ENCODE measurements at places on chromosomes 16 and 17. TPM values are rescaled to one million over a fixed set of nuclear protein-coding genes. Genes with fewer than 3 reads are reported as not detected.

Gene HSPB9
- total RNA-seq: not detected

Gene TBC1D3H
- not detected for total RNA-seq

Gene C16orf86
- 2.9 TPM for total RNA-seq

Gene NOTUM
- total RNA-seq: 0.15 TPM

Gene CD300H
- total RNA-seq: not detected

Gene CRHR1
- not detected for total RNA-seq

Gene LRRC37A
- 4.6 TPM for total RNA-seq

Gene SULT1A2
- total RNA-seq: 0.13 TPM

DNA sequence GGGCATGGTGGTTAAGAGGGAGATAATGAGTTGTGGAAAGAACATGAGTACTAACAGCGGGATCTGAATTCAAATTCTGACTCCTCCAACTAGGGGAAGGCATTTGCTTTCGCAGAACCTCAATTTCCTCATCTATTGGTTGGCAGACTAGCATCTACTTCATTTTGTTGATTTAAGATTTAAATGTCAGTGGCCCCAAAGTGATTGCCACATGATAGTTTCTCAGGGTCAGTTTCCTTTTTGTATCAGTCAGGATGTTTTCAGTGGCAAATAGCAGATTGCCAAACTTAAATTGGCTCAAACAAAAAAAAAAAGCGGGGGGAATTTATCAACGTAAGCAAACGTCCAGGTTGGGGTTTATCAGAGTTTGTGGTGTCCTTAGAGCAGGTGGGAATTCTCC is 25.1 kb upstream of the NOS2 start:
- peaks cover 8% of the 10 kb centered on the region for H3K36me3 ChIP-seq
- no peak for DNase-seq
- peaks cover 17% of the 10 kb centered on the region for H3K27me3 ChIP-seq
- H3K4me1 ChIP-seq: no peaks in the 10 kb centered on the region

DNA sequence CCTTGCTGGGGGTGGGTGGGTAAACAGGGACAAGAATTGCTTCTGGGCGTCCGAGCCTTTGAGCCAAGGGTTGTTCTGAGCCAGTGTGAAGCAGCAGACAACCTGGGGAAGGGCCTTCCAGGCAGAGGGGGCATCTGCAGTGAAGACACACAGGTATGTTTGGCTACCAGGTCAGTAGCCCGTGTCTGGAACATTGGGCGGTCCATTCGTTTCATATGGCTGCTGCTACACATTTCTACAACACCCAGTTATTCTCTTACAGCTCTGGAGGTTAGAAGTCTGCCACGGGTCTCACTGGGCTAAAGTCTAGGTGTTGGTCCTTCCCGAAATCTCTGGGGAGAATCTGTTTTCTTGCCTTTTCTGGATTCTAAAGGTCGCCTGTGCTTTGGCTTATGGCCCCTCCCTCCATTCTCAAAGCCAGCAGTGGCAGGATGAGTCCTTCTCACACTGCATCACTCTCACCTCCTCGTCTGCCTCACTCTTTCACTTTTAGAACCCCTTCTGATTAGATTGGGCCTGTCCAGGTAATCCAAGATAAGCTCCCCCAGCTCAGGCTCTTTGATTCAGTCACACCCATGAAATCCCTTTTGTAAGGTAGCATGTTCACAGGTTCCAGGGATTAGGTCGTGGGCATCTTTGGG is 136.1 kb downstream of the CLEC16A start:
- H3K4me1 ChIP-seq: peaks cover 81% of the 10 kb centered on the region
- H3K27ac ChIP-seq: peak overlapping the region; percentile 79
- no peaks in the 10 kb centered on the region for H3K27me3 ChIP-seq
- no peak overlapping the region for H3K4me3 ChIP-seq

DNA sequence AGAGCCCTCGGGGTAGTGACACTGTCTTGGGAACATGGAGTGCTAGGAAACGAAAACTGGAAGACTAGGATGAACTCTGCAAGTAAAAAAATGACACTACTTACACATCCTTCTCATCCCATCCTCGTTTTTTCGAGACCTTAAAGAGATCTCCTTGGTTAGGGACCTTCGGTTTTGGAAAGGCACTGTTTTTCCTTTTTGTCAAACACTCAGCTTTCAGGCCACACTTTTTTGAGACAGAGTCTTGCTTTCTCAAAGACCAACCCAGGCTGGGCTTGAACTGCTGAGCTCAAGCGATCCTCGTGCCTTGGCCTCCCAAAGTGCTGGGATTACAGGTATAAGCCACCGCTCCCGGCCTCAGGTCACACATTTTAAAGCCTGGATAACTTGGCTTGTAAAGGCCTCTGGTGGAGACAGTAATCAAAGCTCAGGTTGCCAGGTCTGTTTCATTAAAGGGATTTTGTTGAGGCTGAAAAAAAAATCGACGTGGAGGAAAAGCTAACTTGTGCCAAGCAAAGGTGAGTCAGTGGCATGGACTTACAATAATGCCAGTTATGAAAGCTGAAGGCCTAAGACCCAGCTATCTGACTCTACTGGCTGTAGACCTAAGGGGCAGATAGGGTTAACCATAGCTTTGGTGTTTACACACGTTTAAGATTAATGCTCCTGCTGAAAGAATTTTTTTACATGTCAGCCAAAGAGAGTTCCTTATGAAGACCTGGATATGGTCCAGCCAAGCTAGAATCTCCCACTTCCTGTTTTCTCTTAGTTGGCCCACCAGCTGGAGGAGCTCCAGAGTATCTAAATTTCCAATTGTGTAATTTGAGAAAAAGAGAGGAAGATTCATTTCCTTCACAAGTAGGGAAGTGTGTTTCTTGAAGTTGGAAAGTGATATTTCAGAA is 823 bp downstream of the NBR1 start:
- H3K36me3 ChIP-seq: peaks cover 31% of the 10 kb centered on the region
- peaks cover 43% of the 10 kb centered on the region for H3K4me1 ChIP-seq
- no peak overlapping the region for H3K4me3 ChIP-seq
- H3K27ac ChIP-seq: no peak overlapping the region
- peak; percentile 19 for DNase-seq
- H3K27me3 ChIP-seq: no peaks in the 10 kb centered on the region

DNA sequence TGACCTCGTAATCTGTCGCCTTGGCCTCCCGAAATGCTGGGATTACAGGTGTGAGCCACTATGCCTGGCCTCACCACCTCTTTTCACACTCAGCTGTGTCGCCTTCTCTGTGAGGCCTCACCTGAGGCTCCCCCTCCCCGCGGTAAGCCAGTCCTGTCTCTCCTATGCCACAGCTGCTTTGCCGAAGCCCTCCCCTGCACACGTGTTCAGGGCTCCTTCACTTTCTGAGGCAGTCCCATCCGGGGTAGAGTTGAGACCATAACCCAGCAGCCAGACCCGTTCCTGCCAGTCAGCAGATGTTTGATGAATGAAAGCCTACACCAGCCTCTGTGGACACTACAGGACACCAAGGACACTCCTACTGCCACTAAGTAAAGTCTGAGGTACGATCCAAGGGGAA is 10.6 kb downstream of the USP7 start:
- no peak for DNase-seq
- no peaks in the 10 kb centered on the region for H3K27me3 ChIP-seq
- H3K27ac ChIP-seq: no peak overlapping the region
- peaks cover 5% of the 10 kb centered on the region for H3K36me3 ChIP-seq

- peaks cover 1% of the 10 kb centered on the region for H3K4me1 ChIP-seq
- H3K27ac ChIP-seq: no peak overlapping the region
- H3K4me3 ChIP-seq: no peak overlapping the region
- H3K27me3 ChIP-seq: no peaks in the 10 kb centered on the region
Measured at GRCh38 chr17:82737967-82738877, 2.8 kb downstream of the FN3K start.

DNA sequence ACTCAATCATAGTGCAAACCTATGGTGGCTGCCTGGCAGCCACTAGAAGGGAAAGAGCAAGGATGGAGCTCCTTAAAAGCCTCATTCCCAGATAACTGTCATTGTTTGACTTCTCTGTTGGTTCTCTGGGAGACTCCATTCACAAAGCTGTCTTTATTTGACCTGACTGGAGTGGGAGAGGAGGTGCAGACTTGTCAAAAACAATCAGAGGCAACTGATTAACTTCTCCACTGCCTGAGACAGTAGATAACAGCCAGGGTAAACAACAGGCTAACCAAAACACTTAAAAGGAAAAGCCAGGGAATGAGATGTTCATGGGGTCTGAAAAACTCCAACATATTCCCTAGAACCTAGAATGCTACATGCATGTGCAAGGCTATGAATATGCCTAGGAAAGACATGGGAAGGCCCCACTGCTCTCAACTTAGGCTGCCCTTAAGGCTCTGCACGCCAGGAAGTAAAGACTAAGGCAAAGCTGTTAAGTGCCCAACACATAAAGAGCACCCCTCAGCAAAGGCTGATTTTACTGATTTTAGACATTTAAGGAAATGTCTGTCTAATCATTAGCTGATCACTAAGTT is 82.0 kb downstream of the TTC19 start:
- DNase-seq: no peak
- no peak overlapping the region for H3K4me3 ChIP-seq
- peaks cover 83% of the 10 kb centered on the region for H3K36me3 ChIP-seq

GRCh38 chr17:14921936-14922335 is 343.2 kb downstream of the PMP22 start:
- H3K36me3 ChIP-seq: no peaks in the 10 kb centered on the region
- no peak for DNase-seq
- no peaks in the 10 kb centered on the region for H3K4me1 ChIP-seq
- no peak overlapping the region for H3K4me3 ChIP-seq
- H3K27ac ChIP-seq: no peak overlapping the region

DNA sequence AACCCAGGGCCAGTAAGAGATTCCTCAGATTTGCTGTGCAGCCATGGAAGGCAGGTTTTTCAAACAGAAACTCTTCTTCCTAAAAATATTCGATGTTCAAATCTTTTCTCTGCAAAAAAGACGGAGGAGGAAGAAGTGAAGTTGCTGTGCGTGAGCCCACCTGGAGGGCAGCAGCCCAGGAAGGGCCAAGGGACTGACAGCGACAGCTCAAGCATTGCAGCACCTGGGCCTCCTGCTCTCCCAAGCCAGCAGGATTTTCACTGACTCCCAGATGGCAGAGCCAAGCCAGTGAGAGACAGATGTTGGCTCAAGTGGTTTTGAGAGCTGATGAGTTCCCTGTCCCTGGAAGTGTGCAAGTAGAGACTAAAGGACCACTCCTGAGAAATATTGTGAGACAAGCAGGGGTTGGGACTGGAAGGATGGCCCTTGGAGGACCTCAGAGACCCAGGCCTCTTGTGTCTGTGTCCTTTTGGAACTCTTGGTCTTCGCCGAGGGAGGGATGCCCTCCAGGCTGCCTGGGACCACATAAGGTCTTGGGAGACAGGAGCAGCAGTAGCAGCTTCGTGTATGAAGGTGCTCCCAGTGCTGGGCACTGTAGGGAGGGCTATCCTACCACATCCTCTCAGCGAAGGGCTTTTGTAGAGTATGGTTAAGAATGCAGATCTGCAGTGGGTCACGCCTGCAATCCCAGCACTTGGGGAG is 29.3 kb upstream of the TNFRSF13B start:
- no peak for DNase-seq
- peaks cover 2% of the 10 kb centered on the region for H3K4me1 ChIP-seq
- peaks cover 3% of the 10 kb centered on the region for H3K27me3 ChIP-seq
- no peak overlapping the region for H3K27ac ChIP-seq

- no peaks in the 10 kb centered on the region for H3K27me3 ChIP-seq
- no peak for DNase-seq
- no peaks in the 10 kb centered on the region for H3K36me3 ChIP-seq
- no peak overlapping the region for H3K27ac ChIP-seq
- no peak overlapping the region for H3K4me3 ChIP-seq
Measured at GRCh38 chr16:48435906-48436305, 50.7 kb upstream of the SIAH1 start.

GRCh38 chr16:1613728-1614455 is 1.7 kb downstream of the CRAMP1 start:
- peak overlapping the region; percentile 69 for H3K27ac ChIP-seq
- DNase-seq: peak; percentile 25
- H3K36me3 ChIP-seq: peaks cover 30% of the 10 kb centered on the region

GRCh38 chr17:37135576-37135975 is 186.8 kb downstream of the AATF start:
- no peaks in the 10 kb centered on the region for H3K36me3 ChIP-seq
- H3K4me3 ChIP-seq: no peak overlapping the region

DNA sequence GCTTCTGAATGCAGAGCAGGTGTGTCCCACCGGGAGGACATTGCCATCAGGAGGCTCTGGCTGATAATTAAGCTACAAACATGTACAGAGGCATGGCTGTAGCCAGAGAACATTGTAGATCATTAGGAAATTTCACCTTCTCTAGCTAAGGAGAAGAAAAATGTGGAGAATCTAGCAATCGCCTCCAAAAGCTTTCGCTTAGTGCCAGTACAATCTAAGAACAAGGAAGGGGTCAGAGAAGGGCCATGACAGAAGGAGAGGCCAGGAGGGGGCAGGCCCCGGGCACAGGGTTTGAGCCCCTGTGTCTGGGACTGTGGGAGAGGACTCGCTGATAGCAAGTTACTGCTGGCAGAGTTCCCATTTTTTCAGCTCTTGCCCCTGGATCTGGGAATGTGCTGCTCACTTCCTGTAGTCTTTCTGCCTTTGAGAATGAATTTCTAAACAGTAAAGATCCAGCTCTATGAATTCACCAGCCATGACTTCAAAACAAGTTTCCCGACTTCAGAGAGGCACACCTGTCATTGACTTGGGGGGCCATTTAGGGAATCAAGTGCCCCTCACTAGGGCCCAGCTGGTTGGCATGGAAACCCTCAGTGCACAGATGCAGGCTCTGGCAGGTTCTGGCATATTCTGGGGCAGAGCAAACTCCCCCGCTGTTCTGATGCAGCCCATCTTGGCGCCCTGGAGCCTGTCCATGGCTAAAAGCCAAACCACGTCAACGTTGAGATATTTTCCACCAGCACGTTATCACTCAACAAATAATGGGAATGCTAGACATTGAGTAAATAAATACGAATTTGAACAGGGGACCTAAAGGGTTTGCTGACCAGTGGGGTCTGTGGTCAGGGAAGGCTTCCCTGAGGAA is 59.5 kb upstream of the CACNG4 start:
- H3K27me3 ChIP-seq: peaks cover 14% of the 10 kb centered on the region
- DNase-seq: no peak
- H3K27ac ChIP-seq: no peak overlapping the region
- no peak overlapping the region for H3K4me3 ChIP-seq
- no peaks in the 10 kb centered on the region for H3K36me3 ChIP-seq

GRCh38 chr17:73463821-73464220 is 152.0 kb upstream of the CDC42EP4 start:
- DNase-seq: no peak
- no peak overlapping the region for H3K27ac ChIP-seq
- no peak overlapping the region for H3K4me3 ChIP-seq

DNA sequence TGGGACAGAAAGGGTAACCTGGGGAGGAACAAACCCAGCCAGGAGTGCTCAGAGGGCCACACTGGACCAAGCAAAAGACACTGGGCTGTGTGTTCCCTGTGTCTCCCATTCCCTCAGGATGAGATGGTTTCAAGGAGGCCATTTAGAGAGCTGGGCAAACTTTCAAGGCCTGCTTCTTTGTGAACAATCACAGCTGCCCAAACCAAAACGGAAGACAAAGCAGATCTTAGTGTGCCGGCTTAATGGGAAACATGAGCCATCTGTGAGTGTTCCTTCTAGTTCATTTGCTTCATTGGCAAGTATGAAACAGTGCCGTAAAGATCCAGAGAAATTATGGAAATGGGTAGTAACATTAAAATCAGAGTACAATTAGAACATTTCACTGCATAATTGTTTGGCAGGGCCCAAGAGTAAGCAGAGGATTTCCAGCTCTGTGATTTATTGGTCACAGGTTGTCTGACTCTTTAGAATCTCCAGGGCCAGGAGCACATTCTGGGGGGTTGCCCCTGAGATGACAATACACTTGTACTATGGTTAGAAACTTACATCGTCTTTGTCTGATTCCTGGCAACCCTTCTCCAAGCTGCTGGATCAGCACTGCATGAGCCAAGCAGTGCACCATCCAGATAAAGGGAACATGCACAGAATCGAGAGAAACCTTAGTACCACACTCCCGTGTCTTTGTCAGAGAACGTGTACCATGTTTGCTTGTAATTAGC is 412.1 kb downstream of the RBFOX1 start:
- no peaks in the 10 kb centered on the region for H3K4me1 ChIP-seq
- H3K4me3 ChIP-seq: no peak overlapping the region
- no peaks in the 10 kb centered on the region for H3K27me3 ChIP-seq

All from activated CD4-positive, alpha-beta memory T cell treated with anti-CD3 and anti-CD28 coated beads, Interleukin-2, amount 10 ng/mL, durations not matched to agents 7 days and 5 days (primary cell).